ENCODE measurements at places on chromosomes 13 and 19.

- peak; percentile 75 for DNase-seq
These were observed 32.6 kb upstream of the GATAD2A start for GRCh38 chr19:19372656-19373416.

DNA sequence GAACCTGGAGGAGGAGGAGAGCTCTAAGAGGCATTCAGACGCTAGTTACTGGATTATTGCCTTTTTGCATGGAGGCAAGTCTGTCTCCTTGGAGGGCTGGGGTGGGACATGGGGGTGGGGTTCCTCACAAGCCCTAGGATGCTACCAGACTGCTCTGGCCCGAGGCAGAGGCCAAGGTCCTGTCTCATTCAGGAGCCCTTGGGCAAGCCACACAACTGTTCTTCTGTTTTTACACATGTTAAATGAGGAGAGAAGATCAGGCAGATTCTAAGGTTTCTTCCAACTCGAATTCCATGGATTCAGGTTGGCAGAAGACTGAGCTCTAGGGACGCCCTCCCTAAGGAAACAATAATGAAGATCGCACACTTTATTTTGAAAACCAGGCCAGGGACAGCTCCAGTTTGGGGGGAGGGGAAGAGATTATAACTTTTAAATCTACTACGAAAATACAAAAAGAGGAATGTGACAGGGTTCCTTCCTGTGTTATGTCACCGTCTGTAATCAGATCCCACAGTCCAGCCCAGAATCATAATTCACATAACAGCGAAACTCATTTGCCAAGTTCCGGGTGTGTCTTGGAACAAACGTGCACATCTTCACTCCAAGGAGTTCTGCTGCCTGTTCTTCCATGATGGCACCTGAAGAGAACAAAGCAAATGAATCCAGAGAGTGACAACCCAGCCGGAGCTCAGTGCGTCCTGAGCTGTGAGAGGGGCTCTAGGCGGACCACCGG lies 25.2 kb downstream of the IL17D start:
- DNase-seq, result no peak

DNA sequence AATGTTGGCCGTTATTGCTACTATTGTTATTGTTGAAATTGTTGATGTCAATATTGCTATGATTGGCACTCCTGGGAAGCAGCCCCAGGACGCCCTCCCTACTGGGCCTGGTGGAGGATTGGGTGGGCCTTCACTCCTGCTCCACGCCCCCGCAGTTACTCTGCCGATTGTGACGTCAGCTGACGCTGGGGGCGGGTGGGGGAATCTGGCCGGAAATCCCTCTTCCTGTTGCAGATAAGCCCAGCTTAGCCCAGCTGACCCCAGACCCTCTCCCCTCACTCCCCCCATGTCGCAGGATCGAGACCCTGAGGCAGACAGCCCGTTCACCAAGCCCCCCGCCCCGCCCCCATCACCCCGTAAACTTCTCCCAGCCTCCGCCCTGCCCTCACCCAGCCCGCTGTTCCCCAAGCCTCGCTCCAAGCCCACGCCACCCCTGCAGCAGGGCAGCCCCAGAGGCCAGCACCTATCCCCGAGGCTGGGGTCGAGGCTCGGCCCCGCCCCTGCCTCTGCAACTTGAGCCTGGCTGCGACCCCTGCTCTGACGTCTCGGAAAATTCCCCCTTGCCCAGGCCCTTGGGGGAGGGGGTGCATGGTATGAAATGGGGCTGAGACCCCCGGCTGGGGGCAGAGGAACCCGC lies at the start of gene ETV2:
Gene ETV2 (plus strand): TSS at position 231 of the 637 bp plus-strand sequence. CDS start 716 bp downstream, outside the sequence.
- DNase-seq, result peak; percentile 57

DNA sequence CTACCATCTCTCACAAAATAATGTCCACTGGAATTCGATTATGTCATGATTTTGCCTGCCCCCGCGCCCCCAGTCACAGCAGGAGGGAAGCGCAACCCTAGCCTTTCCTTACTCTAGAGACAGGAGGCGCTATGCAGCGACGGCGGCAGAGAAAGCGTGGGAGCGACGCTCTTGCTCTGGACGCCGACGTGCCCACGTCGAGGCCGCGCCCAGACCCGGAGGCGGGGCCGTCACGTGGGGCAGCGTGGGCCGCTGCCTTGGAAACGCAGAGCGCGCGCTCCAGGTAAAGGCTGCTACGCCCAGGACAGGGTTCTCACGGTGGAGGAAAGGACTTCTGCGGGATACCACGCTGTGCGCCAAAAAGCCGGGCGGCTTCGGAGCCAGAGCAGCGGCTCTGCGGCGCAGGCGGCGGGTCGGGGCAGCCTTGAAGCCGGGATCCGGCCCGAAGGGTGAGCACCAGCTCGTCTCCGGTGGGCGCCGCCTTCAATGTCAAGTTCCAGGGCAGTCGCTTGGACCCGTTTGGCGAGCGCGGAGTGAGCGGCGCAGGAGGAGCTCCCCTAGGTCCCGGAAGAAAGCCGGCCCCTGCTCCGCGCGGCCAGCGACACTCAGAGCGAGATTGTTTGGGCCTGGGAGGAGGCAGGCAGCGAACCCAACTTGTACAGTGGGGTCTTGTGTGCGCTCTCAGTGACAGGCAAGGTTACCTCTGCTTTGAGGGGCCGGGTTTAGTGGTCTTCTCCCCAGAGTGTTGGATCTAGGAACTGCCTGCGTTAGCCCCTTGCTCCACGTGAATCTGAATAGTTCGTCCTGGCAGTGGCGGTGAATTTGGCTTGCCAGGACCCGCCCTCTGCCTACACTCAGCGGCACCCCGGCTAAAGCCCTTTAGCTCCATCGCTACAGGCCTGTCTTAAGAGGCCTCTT lies 121.7 kb downstream of the MRPL57 start:
- DNase-seq, result peak; percentile 85

DNA sequence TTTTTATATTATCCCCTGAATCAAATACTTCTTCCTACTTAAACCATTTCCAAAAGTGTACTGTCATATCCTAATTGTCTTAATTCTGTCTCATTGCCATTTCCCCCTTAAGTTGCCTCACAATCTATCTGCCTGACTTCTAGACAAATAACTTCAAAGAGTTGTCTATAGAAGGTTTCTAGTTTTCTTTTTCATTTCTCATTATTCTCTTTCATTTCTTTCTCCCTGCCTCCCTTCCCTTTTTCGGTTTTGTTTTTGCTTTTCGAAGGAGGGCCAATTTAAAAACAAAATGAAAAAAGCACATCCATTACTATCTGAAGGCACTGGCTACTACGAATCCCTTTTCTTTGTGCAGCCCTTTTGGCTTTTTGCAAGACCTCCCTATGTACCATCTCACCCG lies 367.2 kb downstream of the DNAJC15 start:
- DNase-seq, result no peak

DNA sequence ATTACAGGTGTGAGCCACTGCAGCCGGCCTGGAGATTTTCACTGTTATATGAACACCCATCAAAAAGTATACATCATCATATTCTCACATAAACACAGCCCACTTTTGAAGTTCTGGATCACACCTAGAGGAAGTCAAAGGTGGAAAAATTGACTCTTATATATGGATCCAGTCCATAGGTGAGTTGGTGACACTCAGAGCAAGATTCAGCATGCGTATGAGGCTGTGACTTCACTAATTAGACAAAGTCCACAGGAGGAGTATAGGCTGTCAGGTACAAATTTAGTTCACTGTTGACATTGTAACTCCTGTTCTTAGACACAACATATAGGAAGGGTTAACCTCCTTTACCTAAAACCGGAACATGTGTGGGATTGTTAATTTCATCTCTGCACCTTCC lies 31.4 kb upstream of the ZNF254 start:
- DNase-seq, result no peak

GRCh38 chr13:101473458-101473857 lies 21.0 kb downstream of the ITGBL1 start:
- DNase-seq, result no peak

DNA sequence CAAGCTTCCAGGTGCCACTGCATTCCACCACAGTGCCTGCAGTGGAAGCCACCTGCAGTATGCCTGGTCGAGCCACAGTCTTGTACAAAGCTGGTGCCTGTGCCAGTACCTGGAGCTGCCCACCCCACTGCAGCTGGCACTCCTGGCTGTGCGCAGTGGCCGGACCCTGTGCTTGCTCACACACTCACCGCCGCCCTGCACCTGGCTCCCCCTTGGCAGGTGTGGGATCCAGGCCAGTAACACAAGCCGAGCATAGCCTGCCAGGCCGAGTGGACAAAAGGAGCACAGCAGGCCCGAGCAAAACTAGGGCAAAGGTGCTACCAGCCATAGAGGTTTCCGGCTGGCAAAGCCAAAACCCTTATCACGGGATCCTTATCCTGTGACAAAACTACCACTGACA lies 18.5 kb downstream of the UGGT2 start:
- DNase-seq, result no peak

Measured in CD4-positive, alpha-beta T cell treated with Interleukin-15 for 1 hour (primary cell).